ENCODE measurements at places on chromosomes 5 and 9.

- no peak for DNase-seq
Observed at GRCh38 chr9:108709997-108710396, 145.8 kb downstream of the ACTL7B start.

DNA sequence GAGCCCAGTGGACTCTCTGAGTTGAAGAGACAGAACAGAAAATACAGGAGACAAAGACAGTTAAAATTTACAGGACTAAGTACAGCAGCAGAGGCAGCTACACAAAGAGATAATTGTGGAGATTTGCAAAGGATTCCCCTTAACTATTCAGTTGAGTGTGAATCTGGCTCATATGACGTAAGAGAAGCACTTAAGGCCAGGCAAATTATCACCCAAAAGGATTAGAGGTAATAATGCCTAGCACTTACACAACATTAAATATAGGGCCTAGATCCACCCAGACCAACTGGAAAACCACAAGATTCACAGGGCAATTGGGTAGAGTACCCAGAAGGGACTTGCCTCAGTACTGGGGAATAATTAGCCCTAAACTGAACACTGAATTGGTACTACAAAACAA lies 41.3 kb downstream of the ADAMTS6 start:
- no peak for DNase-seq

- no peak for DNase-seq
Observed at GRCh38 chr9:126292736-126293521, 33.7 kb upstream of the MVB12B start.

DNA sequence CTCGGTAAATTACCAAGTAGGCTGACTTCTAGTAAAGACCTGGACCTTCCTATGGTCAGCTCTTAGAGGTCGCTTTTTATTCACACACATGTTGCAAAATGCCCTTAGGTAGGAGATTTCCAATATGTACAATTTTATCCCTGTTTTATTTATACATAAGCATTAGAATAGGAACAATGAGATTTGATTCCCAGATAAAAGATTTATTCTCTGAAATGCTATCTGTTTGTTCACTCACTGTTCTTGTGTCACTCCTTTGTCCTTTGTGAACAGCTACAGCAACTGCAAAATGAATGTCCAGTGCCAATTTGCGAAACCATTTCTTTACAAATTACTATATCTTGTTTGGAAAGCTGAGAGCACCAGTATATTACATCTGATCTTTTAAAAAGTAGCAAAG lies 991.5 kb upstream of the TYRP1 start:
- no peak for DNase-seq

DNA sequence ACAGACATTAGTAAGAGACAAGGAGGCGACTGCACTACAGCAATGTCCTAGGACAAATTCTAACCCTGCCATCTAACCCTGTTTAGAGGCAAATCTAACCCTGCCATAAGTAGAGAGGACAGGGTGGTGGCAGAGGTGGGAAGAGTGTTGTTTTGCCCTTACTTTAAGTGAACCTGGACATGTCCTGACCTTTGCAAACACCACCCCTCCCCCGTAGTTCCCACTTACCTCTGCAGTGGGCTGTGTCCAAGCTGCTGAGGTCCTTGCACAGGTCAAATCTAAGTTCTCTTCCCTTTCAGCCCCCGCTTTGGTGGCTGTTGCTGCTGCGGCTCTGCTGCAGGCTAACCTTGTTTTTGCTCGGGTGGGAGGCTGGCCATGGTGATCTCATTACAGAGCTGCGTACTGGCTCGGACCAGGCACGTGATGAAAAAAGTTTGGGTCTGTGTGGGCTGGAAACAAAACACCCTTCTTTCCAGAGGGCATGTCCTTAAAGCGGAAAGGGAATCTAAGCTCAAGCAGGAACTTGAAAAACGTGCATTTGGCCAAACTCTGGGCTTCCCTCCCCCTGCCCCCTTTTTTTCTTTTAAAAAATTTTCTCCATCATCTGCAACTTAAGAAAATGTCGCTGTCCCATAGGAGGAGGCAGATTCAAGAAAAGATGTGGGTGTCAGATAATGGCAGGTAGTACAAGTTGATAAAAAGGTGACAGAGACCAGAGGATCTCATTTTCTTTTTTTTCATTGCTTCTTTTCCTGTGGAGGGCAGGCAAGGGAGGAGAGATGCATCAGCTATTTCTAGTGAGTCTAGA lies at the start of gene FAXDC2:
Gene FAXDC2 (minus strand): TSS at position 349 of the 808 bp plus-strand sequence. CDS start 12,425 bp downstream, outside the sequence.
- DNase-seq = no peak

DNA sequence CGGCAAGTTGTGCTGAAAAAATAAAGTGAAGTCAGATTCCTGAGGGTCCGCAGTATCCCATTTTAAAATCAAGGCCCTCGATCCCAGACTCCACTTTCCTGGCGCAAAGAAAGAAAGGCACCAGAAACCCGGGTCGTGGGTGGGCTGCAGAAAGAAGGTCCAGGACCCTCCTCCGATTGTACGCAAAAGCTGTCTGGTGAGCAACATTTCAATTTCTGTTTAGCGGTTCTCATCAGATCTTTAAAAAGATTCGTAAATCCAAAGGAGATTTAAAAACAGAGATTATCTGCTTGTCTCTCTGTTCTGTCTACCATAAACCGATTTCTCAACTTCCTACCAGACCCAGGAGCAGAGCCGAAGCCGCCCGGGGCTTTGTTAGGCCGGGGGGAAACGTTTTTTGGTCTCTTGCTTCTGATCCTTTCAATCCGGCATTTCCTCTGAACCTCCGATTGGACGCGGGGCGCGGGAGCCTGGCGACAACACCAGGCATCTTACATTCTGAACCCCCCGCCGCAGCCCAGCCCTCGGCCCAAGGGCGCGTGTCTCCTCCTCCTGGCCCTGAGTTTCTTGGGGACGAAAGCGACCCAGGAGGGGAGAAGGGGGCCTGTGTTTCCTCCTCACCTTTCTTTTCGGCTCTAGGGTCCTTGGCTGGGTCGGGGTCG lies 746 bp downstream of the NKX2-5 start:
- no peak for DNase-seq

GRCh38 chr9:122264360-122265148 lies at the start of the genes MRRF and RBM18:
TSS of gene MRRF (plus strand) at chr9:122264882. CDS start at chr9:122270892, 6,010 bp downstream.
TSS of gene RBM18 (minus strand) at chr9:122264840. CDS start at chr9:122261492, 3,348 bp downstream.
- peak; percentile 77 for DNase-seq

DNA sequence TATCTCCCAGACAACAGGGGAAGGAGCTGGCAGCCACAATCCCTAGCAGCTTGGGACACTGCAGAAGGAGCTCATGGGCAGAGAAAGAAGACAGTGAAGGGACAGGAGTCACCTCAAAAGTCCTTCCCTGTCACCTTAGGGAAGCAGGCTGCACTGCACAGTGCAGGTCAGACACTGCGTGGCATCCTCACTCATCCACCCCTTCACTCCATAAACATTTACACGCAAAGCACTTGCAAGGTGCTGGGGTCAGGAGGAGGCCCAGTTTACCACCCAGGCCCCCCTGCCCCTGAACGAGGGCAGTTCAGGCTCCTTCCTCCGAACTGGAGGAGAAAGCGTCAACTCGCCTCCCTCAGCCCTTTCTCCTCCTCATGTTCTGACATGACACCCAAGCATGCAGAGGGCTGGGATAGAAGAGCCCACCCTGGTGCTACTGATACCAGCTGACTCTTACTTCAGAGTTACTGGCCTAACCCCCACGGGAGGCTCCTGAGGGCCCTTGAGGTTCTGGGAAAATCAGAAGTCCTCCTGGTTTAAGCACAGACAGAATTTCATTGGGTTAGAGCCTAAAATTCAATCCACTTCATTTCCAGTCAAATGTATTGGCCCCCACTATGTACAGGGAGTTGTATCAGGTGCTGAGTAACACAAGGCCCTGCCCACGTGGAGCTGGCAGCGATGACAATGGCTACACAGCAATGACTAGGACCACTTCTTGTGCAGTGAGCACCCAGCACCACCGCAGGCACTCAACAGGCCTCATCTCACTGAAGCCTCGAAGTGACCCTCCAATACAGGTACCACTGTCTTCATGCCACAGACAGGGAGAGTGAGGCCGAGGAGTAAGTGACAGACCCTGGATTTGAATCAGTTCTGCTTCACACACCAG lies 70.4 kb downstream of the RAPGEF1 start:
- no peak for DNase-seq

DNA sequence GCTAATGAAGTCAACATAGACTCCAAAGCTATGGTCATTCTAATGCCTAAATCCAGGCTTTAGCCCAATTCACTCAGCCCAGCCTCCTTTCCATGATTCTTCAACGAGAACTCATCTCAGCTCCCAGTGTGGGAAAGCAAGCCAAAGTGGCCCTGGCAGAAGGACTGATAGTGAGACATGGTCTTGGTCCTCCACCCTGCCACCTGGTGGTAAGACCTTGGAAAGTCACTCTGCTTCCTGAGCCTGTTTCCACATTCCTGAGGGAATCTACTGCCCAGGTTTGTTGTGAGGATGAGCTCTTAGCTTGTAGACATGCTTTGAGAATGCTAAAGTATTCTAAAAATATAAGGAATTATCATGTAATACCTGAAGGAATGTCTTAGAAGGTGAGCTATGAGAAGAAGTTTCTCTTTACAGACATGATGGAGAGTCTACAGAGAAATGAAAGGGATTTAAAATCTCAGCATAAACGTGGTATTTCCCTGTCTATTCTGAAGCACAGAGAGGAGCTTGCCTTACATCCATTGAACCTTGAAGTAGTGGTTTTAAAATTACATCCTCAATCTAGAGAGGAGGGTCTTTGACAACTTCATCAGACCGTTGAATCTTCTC lies 173.5 kb downstream of the TRIM32 start:
- no peak for DNase-seq

- DNase-seq = no peak
Observed at GRCh38 chr5:168699002-168699401, 119.8 kb upstream of the PANK3 start.

GRCh38 chr9:125744616-125745015 lies 2.6 kb upstream of the PBX3 start:
- DNase-seq = no peak

GRCh38 chr5:127839072-127839471 lies 135.9 kb downstream of the CCDC192 start:
- DNase-seq = no peak

GRCh38 chr9:93345643-93346230 lies 105.7 kb upstream of the FAM120A start:
- no peak for DNase-seq

GRCh38 chr9:130766021-130766926 lies 68.8 kb upstream of the ABL1 start:
- DNase-seq = no peak

- no peak for DNase-seq
Observed at GRCh38 chr5:1103505-1104326, 8.1 kb downstream of the SLC12A7 start.

DNA sequence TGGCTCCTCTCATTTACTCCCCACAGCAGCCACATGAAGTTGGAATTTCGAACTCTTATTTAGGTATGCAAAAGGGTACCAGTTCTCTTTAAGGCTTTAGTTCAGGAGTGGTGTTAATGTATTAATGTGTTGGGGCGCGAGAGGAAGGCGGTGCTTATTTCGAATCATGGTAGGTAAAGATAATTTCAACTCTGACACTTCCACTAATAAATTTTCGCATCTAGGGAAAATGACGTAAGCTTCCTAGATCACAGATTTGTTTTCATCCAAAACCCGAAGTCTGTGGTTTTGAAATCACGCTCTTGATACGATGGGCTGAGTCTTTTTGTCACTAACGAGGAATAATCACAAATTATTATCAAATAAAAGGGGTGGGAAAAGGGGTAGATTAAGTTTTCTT lies 681 bp downstream of the PPWD1 start:
- DNase-seq = no peak

GRCh38 chr5:121726991-121727390 lies 124.7 kb upstream of the FTMT start:
- no peak for DNase-seq

DNA sequence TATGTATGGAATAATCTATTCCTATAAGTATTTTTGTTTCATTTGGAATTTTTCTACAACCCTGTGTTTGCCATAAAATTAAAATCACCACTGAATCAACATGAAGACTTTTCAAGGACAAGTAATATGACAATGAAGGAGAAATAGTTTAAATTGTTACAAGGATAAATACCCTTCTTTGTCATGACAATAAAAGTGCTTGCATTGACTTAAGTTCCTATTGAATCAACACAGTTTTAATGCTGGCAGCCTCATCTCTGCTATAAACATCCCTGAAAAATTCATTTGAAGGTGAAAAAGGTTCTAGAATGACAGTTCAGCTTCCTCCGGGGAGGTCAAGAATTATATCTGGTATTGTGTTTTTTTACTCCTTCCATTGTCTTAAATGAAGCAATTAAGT lies 1105.1 kb upstream of the CDH9 start:
- DNase-seq = no peak

DNA sequence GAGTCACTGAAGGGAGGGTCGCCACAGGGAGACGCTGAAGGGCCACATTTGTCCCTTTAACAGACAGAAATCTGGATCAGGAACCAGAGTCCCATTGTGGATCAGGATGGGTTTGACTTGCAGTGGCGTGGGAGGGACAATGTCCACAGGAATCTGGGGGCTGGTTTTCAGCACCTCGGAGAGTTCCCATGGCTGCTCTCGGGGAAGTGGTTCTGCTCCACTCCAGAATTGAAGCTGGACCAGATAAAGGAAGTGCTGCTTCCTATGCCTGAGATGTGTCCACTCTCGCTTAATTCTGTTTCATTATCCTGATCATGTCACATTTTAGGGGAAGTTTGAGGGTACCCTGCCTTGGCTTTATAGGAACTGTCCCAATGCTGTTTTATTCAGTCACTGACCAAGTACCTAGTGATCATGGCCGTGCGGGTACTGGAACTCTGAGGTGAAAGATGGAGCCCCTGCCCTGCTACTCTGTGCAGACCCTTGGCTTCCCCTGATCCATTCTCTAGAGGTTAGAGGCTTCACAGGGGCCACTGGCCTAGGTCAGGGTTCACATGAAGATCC lies 28.7 kb downstream of the ENHO start:
- DNase-seq = no peak

DNA sequence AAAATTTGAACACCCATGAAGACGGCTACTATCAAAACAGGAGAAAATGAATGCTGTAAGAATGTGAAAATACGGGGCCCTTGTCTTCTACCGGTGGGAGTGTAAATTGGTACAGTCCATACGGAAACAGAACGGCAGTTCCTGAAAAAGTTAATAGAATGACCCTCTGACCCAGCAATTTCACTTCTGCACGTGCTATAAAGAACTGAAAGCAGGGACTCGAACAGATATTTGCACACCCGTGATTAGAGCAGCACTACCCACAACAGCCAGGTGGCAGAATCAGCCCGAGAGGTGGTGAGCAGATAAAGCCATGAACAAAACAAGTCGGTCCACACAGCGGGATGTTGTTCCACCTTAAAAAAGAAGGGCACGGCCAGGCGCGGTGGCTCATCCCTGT lies 22.6 kb upstream of the SLC12A7 start:
- DNase-seq = no peak

GRCh38 chr9:129080298-129080600 lies 662 bp upstream of the DOLPP1 start:
- no peak for DNase-seq

DNA sequence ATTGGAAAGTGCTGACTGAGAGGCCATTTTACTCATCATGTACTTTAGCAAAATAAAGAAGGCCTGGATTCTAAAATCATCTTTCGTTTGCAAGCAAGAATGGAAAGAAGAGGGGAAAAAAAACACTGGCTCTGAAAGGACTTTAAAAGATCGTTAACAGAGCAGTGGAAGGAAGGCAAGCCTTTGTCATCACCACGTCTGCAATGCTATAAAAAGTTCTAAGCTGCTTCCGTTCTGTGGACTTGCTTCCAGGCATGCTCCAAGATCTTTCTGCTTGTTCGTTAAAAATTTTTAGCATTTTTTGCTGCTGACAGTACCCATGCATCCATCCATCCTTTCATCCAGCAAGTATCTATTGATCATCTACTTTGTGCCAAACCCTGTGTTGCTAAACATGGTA lies 226.5 kb downstream of the GABBR2 start:
- DNase-seq = no peak

GRCh38 chr5:172549696-172550095 lies 91.4 kb upstream of the NEURL1B start:
- no peak for DNase-seq

All from stimulated activated CD4-positive, alpha-beta T cell treated with anti-CD3 and anti-CD28 coated beads, Interleukin-1b, Interleukin-23, amount 100 ng/mL, for 4 hours (primary cell).